AG04449 (cell line): ENCODE measurements at places on chromosomes 12 and 14.

DNA sequence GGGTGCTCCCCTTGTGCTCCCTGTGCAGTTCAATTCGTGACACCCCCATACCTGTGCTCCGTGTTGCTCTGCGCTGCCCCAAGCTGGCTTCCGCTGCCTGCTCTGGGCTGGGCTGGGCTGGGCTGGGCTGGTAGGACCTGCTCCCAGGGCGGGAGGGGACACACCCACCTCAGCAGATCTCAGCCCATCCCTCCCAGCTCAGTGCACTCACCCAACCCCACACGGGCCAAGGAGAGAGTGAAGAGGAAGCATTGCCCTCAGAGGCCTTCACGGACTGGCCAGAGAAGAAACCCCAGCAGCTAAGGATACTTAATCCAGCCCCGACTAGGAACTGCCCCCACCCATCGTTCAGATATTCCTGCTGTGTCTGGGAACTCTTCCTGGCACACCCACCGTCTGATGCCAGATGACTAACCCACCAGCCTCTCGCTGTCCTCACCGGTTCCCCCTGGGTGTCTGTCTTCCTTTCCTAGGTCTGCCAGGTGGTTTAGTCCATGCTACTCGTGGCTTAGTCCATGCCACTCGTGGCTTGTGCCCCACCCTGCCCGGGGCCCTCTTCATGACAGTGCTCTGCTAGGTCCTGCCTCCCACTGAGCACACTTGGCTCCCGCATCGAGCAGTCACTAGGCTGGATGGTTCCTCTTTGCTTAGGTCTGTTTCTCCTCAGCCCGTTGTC is at the start of gene LPAR5:
Gene LPAR5 (minus strand): TSS at position 104 of the 676 bp plus-strand sequence. CDS start 14,711 bp downstream, outside the sequence.
- no peak for DNase-seq

DNA sequence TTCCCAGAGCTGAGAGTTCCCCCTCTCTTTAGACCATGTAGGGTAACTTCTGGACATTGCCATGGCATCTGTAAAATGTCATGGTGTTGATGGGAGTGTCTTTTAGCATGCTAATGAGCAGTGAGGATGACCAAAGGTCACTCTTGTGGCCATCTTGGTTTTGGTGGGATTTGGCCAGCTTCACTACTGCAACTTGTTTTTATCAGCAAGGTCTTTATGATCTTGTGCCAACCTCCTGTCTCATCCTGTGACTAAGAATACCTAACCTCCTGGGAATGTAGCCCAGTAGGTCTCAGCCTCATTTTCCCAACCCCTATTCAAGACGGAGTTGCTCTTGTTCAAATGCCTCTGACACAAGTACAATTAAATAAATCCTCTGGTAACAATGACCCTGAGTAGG is 244.4 kb downstream of the NEDD1 start:
- no peak for DNase-seq

- DNase-seq, result no peak
These were observed 223.0 kb downstream of the APAF1 start for GRCh38 chr12:98868076-98868475.

GRCh38 chr12:53502331-53502730 is 1.2 kb downstream of the TARBP2 start:
- no peak for DNase-seq
